ENCODE measurements at places on chromosomes 7 and 10.

GRCh38 chr10:94310369-94310768, 52.4 kb downstream of the NOC3L start:
- no peak for DNase-seq

GRCh38 chr7:146150153-146150552, 33.6 kb downstream of the CNTNAP2 start:
- no peak for DNase-seq

DNA sequence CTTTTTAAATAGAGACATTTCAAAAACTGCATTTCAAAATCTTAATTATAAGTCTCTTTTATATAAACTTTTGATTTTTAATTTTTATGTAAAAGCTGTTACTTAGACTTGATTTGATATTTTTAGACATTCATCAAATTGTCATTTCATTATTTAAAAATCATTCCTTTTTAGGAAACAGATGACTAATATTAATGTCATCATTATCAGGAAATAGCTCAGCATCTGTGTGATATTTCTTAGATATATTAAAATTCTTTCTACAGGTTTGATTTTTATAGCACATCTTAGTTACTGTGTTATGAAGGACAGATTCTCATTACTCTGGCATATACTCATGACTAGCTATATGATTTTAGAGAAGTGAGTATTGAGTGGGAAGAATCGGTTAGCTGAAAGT, 17.2 kb downstream of the RUNDC3B start:
- DNase-seq = no peak

DNA sequence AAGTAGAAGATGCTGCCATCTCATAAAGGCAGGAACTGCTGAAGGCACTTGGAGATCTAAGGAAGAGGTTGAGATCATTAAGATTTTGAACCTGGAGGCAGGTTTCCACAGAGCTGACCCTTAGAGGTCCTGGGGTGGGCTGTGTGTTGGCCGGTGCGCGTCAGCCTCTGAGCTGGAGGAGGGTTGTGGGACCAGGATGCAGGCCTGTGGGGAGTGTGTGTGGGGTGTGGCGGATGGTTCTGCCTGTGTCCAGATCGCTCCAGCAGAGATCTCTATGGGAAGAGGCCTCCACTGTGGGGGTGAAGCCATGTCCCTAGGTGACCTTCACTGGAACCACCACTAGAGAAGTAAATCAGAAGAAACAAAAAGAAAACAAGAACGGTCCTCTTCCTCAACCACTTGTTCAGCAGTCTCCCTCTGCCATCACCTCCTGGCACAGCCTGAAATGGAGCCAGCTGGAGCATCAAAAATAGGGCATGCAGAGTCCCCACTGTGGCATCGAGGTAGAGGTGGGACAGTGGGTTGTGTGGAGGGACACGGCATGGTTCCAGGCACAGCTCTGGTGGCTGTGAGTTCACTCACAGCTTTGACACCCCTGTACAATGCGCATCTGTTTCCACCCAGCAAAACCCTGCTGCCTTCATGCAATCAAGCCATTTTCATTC, 453.8 kb downstream of the TCERG1L start:
- DNase-seq = no peak

DNA sequence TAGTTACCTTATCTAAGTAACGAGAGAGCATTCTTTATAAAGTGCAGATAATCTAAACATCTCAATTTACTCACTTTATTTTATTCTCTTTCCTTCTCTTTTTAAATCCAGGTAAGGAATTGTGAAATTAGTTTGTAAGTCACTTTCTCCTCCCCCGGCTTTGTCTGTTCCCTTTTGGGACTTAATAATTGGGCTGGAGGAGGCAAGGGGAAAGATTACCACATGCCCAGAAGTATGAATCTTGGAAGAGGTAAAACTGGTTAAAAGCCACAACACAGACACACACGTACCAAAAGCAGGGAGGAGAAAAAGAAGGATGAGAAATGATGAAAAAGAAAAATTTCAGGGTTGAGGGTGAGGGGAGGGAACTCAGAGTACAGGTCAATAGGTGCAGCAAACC, 63.3 kb upstream of the LRRC17 start:
- DNase-seq = no peak

- no peak for DNase-seq
Measured at GRCh38 chr10:119383174-119383856, 159.2 kb downstream of the RGS10 start.

- no peak for DNase-seq
Measured at GRCh38 chr10:102615361-102615760, 28.9 kb upstream of the TRIM8 start.

DNA sequence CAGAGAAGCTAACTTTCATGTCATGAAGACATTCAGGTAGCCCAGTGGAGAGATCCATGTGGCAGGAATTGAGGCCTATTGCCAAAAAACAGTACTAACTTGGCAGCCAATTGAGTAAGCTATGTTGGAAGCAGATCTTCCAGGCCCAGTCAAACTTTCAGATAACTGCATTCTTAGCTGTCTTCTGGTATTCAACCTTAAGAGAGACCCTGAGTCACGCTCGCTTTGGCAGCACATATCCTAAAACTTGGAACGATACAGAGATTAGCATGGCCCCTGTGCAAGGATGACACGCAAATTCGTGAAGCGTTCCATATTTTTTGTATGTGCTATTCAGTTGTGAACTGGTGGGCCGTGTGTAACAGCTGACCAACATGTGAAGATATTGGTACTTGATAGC, 17.6 kb upstream of the ZNF518A start:
- DNase-seq = no peak

GRCh38 chr10:70147259-70147625, 742 bp upstream of the TYSND1 start:
- no peak for DNase-seq

DNA sequence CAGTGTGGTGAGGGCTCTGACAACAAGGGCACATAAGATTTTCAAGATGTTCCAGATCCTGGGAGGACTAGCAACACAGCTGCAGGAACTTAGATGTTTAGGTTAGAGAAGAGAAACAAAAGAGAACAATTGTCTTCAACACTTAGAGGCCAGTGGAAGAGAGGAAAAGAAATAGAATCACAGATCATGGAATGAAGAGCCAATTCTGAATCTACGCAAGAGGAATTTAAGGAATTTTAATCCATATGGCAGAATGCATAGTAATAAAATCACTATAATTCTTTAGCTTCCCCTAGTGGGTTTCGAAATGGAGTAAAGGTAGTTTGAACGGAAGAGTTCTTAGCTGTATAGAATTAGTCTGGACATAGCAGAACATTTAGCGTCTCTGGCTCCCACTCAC, 114.6 kb upstream of the LRRTM3 start:
- no peak for DNase-seq

DNA sequence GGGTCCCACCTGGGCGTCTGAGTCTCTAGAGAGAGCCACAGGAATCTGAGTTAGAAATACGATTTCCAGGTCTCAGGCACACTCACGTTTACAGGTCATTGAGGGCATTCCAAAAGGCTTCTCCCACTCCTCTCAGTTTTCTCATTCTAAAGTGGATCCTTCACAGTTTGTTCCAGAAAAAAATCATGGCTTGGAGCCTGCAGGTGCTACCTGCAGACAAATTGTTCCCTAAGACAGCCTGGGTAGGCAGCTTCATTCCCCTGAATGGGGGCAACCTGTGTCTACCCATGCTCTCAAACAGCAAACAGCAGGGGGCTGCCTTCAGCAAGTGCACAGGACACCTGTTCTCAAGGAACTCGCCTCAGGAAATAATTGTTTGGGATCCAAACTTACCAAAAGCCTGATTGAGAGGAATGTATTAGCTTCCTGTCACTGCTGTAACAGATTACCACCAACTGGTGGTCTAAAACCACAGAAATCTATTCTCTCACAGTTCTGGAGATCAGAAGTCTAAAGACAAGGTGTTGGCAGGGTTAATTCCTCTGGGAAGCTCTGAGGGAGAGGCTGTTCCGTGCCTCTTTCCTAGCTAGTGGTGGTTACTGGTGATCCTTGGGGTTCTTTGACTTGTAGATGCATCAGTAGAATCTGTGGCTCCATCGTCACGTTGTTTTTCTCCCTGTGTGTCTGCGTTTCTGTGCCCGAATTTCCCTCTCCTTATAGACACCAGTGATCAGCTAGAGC, 117.2 kb downstream of the RAB11FIP2 start:
- DNase-seq = no peak

Measured in stimulated activated naive B cell treated with anti-CD40 and anti-IgM and Interleukin-4, amounts not matched to agents 10 μg/mL and 1 μg/mL and 100 μg/mL, for 72 hours (primary cell).